ENCODE measurements at places on chromosomes 3 and 15.

DNA sequence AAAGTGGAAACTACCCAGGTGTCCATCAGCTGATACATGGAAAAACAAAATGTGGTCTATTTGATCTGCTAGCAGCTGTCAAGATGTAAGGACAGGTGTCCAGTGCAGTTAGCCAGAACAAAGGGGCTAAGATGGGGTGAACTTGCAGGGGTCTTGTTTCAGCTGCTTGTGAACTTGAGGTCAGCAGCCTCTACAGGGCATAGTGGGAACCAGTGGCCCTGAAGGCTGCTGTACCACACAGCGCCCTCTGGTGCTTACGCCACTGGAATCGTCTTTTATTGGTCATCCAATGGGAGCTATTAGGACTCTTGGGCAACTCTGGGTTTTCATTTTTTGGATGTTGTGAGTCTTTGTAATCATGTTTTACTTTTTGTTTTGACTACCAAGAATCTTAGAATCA lies 62.2 kb upstream of the CTSH start:
- DNase-seq = peak; percentile 41

- no peak for DNase-seq
Measured at GRCh38 chr3:195073866-195074860, 196.8 kb downstream of the XXYLT1 start.

GRCh38 chr3:134628884-134629283 lies 21.9 kb downstream of the KY start:
- no peak for DNase-seq

- DNase-seq = no peak
Measured at GRCh38 chr3:46895761-46896160, 18.2 kb downstream of the PTH1R start.

DNA sequence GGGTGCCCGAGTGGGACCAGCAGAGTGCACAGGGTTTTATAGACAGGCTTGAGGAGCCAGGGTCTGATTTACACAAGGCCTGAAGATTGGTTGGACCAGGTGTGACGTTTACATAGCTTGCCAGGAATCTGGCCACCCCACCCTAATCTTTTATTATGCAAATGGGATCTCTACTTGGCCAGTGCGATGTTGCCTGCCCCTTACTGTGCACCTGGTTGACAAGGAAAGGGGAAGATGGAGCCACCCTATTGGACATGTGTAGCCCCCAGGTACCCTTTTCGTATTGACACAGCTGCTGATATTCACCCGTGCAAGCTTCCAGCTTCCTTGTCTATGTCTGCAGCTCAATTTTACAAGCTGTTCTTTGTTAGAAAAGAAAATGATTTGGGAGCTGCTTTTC lies 132.0 kb downstream of the ARNT2 start:
- DNase-seq = no peak

Data from fibroblast of mammary gland (primary cell).